A549 (cell line): ENCODE measurements at places on chromosomes 2 and 18. TPM values are rescaled to one million over a fixed set of nuclear protein-coding genes. Genes with fewer than 3 reads are reported as not detected.

DNA sequence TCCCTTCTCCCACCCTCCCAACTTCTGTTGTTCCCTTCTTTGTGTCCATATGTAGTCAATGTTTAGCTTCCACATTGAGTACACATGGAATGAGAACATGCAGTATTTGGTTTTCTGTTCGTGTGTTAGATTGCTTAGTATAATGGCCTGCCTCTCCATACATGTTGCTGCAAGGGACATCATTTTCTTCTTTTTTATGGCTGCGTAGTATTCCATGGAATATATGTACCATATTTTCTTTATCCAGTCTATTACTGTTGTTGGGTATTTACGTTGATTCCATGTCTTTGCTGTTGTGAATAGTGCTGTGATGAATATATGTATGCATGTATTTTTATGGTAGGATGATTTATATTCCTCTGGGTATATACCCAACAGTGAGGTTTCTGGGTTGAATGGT lies 42.0 kb downstream of the NUP35 start:
- no peak for DNase-seq

GRCh38 chr18:32623563-32623962 lies 149.3 kb downstream of the KLHL14 start:
- no peak for DNase-seq

The REG1B gene
- polyA plus RNA-seq: not detected in 3 replicates

DNA sequence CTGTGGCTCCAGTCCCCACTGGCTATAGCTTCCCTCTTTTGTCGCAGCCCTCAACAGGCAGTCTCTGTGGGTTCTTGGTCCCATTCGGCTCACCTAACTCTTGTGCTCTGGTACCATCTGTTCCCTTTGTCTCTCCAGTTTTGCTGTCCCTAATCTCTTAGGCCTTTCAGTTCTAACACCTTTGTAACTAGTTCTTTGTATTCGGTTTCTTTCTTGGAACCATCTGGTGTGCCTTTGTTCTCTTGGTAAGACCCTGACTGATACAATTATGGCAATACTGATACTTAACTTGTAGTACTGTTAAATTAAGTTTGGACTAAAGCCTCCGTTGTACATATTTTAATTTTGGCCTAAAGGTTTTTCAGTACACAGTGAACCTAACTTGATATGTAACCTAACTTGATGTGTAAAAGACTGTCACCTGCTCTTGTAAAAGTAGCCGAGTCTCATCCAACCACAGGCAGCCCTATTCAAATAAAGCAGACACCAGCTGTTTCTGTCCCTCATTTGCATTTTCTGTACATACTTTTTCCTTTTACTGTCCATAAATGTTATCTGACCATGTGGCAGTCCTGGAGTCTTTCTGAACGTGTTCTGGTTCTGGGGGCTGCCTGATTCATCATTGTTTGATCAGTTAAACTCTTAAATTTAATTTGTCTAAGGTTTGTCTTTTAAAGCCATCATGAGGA lies 4.8 kb upstream of the MRPL44 start:
- no peak for DNase-seq

DNA sequence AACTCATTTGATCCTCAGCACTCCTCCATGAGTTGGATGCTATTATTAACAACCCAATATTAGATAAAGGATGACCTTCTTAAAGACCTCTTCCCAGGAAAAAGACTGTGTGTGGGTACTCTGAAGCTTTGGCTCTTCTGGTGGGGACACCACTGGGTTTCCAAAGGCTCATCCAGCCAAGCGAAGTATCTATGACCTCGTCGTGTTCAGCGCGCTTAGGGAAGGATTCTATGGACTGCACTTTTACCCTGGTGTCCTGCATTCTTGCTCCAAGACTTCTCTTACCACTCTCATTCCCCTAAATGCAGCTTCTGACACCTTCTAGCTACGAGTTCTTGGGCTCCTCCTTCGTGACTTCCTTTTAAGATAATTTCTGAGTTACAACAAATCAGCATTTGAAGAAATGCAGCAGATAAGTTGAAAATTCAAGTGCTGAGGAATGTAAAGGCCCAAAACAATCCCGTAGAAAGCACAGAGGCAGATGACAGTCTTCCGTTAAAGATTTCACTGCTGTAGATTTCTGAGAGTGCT lies 673 bp upstream of the HNMT start:
- no peak for DNase-seq

The EMILIN2 gene
- polyA plus RNA-seq: 6.1 to 7.8 TPM (median 6.7 TPM) in 3 replicates

- no peak for DNase-seq
These were observed 173.8 kb upstream of the SALL3 start for GRCh38 chr18:78805840-78806239.

The STPG4 gene
- 0.05 to 0.16 TPM (median 0.14 TPM) in 3 replicates for polyA plus RNA-seq

The DNAH7 gene
- polyA plus RNA-seq: 0.43 to 0.51 TPM (median 0.49 TPM) in 3 replicates

The C1D gene
- 57.5 to 69.8 TPM (median 62.5 TPM) in 3 replicates for polyA plus RNA-seq

The POU3F3 gene
- polyA plus RNA-seq: 0.03 TPM in 1 of 3 replicates, not detected in the others

DNA sequence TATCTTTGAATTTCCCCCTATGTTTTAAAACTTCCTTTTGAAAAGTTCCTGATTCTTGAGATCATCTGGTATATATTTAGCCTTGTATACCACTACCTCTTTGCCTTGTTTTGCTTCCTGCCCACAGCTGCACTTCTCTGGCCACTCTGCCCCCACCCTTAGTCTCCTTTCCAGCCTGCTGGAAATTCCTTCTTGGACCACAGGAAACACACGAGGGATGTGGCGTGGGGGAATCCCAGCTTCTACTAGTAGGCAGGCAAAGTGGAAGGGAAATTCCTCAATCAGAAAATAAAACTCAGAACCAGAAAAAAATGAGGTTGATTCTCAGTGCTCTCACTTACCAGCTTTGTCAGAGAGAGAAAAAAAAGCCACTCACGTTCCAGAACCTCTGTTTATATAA lies 13.4 kb downstream of the IL18RAP start:
- DNase-seq: no peak

- DNase-seq: peak; percentile 75
These were observed 1.5 kb upstream of the INHBB start for GRCh38 chr2:120344214-120344975.

GRCh38 chr2:106789185-106789584 lies 96.8 kb downstream of the ST6GAL2 start:
- no peak for DNase-seq

GRCh38 chr2:165909466-165909865 lies 44.1 kb downstream of the TTC21B start:
- DNase-seq: no peak

- no peak for DNase-seq
These were observed 2.0 kb upstream of the OSR1 start for GRCh38 chr2:19360266-19360965.

GRCh38 chr18:75854174-75854573 lies 426.7 kb upstream of the SMIM21 start:
- peak; percentile 5 for DNase-seq

The PDE11A gene
- polyA plus RNA-seq: 3.1 to 3.6 TPM (median 3.4 TPM) in 3 replicates

DNA sequence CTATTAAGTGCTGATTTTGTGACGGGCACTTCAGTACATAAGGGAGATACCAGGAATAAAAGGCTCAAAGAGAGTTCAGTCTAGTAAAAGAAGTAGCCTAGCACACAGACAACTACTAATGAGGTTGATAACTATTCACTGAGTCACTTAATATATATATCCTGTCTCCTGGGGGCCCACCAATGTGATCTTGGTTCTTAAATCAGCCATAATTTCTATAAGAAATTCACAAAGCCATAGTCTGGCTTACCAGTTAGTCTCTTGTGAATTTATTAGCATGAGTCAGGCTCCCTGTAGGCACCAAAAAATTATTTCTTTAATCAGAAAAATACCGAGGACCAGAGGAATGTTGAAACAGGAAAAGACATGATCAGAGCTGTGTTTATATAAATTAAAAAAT lies 10.4 kb downstream of the KCNE4 start:
- DNase-seq: no peak

The CD207 gene
- 0.04 TPM in 1 of 3 replicates, not detected in the others for polyA plus RNA-seq

- no peak for DNase-seq
These were observed 562.7 kb upstream of the ID2 start for GRCh38 chr2:8118940-8119781.

DNA sequence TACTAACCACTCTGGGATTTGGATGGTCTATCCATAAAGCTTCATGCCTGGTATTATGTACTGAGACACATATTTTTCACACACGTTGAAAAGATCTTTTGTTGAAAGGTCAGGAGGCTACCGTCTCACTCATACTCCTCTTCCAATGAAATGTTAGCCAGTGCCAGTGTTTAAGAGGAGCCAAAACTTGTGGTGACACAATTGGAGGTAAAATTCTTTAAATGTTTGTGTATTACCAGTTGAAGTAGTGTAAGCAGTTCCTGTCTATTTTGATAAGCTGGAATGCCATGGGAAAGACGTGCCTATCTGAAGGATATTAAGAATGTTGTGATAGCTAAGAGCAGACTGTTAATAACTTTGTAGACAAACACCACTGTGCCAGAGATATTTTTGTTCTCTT lies 32.1 kb downstream of the MARCHF7 start:
- DNase-seq: peak; percentile 26

DNA sequence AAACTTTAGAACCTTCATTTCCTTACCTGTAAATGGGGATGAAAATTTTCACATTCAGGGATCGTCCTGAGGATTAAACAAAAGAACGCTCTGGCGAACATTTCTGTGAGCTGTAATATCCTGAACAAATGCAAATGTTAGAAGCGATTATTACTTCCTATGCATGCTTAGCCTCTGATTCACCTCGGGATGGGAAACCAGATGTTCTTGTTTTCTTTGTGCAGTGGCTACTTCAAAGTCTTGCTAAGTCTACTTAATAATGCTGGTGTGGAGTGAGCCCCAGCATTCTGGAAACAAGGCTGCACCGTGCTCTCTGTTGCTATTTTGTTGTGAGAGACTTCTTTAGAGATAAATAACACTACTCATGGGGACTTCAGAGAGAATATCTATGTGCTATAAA lies 119.1 kb upstream of the PELI1 start:
- DNase-seq: no peak

- no peak for DNase-seq
These were observed 94.6 kb downstream of the CERS6 start for GRCh38 chr2:168550670-168551069.

GRCh38 chr18:80254971-80255500 lies 7.7 kb upstream of the PARD6G start:
- DNase-seq: no peak

The KRTCAP3 gene
- 0.68 to 0.92 TPM (median 0.79 TPM) in 3 replicates for polyA plus RNA-seq

The LOXHD1 gene
- not detected in 3 replicates for polyA plus RNA-seq

- no peak for DNase-seq
These were observed 81.0 kb downstream of the APLF start for GRCh38 chr2:68548396-68548795.

The NOL4 gene
- polyA plus RNA-seq: not detected in 3 replicates

- DNase-seq: no peak
These were observed 69.4 kb downstream of the ZDBF2 start for GRCh38 chr2:206343816-206344215.
